ENCODE measurements at places on chromosomes 1 and 21.

- no peak for DNase-seq
These were observed 14.2 kb downstream of the SEMA4A start for GRCh38 chr1:156167536-156167935.

GRCh38 chr1:39076127-39076798, 50.1 kb downstream of the NDUFS5 start:
- DNase-seq = peak; percentile 66

DNA sequence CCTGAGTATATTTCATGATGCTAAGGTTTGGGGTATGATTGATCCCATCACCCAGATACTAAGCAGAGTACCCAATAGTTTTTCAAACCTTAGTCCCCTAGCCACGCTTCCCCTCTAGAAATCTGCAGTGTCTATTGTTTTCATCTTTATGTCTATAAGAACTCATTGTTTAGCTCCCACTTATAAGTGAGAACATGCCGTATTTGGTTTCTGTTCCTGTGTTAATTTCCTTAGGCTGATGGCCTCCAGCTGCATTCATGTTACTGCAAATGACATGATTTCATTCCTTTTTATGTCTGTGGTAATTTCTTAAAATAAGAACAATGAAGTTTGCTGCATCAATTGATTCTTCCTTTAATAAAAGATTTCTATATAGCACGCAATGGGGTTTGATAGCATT, 301.3 kb downstream of the PLPP3 start:
- no peak for DNase-seq

- no peak for DNase-seq
These were observed 3.5 kb upstream of the ATP1B1 start for GRCh38 chr1:169103002-169103401.

DNA sequence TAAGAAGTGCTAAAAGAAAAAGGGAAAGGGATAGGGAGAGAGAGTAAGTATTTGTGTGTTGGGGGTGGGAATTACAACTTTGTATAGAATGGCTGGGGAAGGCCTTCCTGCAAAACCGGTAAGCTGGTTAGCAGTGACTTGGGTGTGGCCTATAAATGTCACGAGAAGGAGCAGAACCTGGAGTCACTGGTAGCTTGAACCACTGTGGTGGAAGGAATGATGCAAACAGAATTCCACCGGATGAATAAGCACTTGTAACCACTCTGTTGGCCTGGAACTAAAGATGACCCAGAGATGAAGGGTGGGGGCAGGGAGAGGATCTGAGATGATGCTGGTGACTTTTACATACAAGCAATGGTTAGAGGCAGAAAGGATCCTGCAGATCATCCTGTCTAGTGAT, 8.9 kb downstream of the XKR8 start:
- peak; percentile 64 for DNase-seq

- no peak for DNase-seq
These were observed 11.1 kb downstream of the QSOX1 start for GRCh38 chr1:180165509-180166435.

DNA sequence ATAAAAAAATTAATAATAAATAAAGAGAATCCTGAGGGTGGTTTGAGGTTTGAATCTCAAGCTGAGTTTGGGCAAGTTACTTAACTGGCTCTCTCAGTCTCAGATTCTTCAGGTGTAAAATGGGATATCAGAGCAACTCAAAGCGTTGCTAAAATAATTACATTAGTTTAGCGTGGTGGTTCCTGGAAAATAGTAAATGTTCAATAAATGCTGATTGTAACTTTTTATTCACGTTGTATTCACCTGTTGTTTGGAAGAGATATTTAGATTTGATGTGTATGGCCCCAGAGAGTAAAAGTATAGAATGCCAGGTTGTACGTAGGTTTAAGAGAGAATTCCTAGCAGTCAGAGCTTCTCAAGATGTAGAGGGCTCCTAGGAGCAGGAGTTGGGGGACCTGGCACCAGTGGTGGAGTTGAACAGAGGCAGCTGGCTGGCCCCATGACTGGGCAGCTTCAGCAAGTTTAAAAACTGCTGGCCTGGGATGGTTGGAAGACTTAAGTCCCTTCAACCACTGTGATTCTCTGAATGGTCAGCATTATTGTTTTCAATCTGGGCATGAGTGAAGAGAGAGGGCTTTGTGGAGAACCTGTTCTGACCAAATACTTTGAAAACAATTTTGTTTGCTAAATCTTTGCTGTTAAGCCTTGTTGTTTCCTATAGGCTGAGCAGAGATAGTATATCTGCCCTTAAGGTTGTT, 22.4 kb downstream of the PRCC start:
- no peak for DNase-seq

DNA sequence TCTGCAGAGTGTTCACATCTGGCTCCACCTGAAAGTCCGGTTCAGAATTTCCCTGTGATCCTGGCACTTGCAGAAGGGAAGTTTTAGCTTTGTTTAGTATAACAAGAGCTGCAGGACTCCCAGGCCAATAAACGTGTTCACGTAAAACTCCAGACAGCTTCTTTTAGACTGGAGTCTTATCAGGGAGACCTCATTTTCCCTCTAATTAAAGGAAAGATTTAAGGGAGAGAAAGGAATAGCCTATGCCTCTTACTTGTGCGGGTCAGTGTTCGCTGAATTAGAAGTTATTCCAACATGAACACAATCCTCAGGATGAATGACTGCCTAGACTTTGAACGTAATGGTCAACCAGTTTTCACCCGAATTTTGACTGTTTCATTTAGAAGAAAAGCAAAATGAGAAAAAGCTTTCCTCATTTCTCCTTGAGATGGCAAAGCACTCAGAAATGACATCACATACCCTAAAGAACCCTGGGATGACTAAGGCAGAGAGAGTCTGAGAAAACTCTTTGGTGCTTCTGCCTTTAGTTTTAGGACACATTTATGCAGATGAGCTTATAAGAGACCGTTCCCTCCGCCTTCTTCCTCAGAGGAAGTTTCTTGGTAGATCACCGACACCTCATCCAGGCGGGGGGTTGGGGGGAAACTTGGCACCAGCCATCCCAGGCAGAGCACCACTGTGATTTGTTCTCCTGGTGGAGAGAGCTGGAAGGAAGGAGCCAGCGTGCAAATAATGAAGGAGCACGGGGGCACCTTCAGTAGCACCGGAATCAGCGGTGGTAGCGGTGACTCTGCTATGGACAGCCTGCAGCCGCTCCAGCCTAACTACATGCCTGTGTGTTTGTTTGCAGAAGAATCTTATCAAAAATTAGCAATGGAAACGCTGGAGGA, 202.1 kb upstream of the SGIP1 start:
- DNase-seq = peak; percentile 59

GRCh38 chr21:17512253-17513213, at the start of gene CXADR:
CXADR (plus strand) TSS chr21:17513043; CDS start chr21:17513130, 87 bp downstream.
- peak; percentile 91 for DNase-seq

DNA sequence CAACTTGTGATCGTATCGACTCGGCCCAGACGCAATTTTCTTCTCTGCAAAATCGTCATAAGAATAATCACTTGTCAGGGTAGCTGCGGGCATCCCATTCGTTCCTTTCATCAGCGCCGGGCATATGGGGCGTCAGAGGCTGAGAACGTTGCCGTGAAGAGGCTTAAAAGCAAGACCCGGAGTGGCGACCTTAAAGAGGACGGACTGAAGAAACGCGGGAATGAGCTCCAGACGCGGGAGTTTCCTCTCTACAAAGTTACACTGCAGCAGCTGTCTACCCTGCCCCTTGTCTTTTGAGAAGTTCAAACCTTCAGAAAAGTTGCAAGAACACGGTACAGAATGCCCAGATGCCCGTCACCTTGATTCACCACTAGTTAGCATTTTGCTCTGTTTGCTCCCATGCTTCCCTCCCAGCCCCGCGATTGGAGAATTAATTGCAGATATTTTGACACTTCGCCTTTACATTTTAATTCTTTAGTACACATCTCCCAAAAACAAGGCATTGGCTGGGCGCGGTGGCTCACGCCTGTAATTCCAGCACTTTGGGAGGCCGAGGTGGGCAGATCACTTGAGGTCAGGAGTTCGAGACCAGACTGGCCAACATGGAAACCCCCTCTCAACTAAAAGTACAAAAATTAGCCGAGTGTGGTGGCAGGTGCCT, 967 bp downstream of the CENPS start:
- peak; percentile 35 for DNase-seq

DNA sequence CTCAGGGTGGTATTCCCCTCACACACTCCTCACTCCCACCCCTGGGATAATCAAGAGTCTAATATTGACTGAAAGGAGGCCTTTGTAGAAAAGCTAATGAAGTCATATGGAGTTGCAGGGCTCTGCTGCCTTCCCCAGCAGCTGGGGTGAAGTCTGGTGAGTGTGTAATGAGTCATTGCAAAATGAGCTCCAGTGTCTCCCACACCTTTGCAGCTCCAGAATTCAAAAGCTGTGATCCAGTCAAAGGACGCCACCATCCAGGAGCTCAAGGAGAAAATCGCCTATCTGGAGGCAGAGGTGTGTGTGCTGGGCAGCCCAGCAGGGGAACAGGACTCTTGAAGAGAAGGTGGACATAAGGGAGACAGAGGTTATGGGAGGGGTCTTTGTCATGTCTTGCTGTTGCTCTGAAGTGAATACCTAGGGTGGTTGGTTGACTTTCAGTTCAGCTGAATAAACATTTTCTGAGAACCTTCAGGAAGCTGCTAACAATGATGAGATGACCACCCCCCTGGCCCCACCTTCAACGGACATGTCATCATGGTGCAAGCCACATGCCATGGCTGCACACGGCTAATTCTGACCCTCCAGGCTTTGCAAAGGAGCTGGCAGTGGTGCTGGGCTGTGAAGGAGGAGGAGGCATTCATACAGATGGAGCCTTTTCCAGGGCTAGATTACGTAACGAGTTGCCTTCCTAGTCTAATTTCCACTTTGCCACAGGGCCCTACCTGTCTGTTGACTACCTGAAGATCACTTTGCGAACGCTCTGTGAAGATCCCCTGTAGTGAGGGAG, 32.2 kb upstream of the SNX27 start:
- peak; percentile 83 for DNase-seq

- DNase-seq = no peak
These were observed 357.1 kb upstream of the SGIP1 start for GRCh38 chr1:66176832-66177231.

DNA sequence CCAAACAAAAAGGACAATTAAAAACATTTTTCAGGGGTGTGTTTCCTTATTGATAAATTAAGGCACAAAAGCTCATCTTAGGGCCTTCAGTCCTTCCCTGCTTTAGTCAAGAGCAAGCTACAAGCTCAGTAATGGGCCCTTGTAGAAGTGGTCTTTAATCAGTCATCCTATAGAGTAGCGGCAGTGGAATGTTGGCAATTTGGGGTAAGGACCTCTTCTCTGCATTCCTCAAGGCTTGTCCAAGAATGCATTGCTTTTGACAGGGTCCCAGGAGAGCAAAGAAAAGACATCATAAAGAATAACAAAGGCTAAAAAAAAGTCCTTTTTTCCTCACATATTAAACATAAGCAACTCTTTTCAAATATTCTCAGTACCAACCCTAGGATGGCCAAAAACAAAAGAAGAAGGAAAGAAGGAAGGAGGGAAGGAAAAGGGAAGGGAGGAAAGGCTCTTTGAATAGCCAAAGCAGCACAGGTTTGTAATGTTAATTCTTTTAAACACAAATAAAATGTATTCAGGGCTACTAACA, 27.3 kb upstream of the CAMK1G start:
- no peak for DNase-seq

DNA sequence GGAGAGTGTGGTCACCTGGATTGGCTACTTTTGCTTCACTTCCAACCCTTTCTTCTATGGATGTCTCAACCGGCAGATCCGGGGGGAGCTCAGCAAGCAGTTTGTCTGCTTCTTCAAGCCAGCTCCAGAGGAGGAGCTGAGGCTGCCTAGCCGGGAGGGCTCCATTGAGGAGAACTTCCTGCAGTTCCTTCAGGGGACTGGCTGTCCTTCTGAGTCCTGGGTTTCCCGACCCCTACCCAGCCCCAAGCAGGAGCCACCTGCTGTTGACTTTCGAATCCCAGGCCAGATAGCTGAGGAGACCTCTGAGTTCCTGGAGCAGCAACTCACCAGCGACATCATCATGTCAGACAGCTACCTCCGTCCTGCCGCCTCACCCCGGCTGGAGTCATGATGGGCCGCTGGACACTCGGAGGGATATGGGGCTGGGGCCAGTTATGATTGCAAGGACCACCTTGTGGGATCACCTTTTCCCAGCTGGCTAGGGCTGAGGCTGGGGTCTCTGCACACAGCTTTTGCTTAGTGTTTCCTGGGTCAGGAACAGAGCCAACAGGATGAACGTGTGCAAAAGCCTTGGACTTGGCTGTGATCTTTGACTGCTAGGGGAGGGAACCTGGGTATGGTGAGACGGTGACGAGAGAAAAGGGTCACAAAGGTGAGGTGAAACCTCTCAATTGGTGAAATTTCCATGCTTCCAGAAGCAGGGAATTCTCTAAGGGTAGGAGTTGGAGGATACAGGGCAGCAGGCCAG, 4.3 kb upstream of the GNAI3 start:
- no peak for DNase-seq

DNA sequence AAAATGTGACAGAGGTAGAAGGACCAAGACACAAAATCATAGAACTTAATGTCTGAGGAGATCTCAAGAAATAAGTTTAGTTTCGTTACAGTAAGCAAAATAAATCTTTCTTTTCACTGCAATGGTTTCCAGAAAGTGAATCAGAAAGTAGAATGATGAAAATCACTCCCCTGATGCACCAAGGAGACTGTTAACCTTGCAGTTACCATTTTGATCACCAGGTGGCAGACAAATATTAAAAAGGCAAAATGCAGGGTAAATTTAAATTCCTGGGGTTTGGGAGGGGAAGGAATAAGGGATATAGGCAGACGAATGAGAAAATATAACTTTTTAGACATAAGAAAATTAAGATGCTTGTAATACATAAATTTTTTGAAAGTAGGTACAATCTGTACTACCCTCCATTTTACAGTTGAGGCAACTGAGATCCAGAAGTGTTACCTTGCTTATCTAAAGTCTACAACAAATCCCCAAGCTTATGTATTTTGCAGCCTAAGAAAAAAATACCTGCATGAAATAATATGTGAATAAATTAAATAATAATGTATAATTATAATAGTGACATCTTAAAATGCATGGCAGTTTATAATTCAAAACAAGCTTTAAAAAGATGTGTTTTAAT, 253.2 kb downstream of the CRB1 start:
- DNase-seq = peak; percentile 1

Measured in H54 (cell line).